ENCODE measurements at places on chromosomes 7 and 10.
A peak's percentile ranks its signal among the peaks of the same experiment; 100 is the strongest.

DNA sequence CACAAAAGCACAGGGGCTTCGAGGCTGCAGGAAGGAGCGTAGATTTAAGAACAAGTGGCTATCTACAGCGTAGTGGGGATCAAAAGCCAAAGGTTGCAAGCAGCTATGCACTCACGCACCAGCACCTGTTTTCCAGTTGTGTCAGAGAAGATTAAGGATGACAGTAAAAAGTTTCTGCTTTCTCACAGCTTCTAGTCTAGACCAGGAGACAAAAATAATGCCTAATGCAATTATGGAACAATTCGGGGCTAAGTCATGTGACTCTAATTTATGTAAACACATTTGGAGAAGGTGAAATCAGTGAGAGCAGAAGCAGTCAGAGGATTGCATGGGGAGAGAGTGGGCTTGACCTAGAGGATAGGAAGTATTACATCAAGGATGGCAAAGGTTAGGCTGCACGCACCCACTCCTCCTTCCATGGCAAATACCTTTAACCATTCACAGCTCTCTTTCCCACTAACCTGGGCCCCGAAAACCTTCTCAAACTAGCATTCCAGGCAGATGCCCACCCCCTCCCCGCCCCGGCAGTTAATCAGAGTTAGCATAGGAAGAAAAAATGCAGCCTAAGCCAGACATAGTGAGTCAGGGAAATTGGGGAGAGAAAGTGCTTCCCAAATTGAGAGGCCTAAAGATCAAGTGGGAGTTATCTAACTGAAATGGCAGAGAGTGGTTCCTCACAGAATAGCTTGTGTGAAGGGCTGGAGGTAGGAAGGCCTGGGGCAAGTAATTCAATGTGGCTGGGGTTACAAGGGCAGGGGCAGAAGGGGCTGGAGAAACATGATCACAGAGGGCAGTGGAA is 48.2 kb upstream of the GPAM start:
- DNase-seq: no peak

DNA sequence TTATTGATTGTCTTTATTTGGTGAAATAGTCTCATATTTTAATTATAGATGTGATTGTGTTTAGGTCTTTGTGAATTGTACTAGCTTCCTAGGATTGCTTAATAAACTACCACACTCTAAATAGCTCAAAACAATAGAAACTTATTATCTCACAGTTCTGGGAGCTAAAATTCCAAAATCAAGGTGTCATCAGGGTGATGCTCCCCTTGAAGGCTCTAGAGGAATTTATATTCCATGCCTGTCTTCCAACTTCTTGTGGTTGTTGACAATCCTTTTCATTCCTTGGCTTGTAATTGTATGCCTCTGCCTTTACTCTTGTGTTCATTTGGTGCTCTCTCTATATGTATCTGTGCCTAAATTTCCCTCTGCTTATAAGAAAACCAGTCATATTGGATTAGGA is 155.3 kb upstream of the AKR1E2 start:
- no peak for DNase-seq

DNA sequence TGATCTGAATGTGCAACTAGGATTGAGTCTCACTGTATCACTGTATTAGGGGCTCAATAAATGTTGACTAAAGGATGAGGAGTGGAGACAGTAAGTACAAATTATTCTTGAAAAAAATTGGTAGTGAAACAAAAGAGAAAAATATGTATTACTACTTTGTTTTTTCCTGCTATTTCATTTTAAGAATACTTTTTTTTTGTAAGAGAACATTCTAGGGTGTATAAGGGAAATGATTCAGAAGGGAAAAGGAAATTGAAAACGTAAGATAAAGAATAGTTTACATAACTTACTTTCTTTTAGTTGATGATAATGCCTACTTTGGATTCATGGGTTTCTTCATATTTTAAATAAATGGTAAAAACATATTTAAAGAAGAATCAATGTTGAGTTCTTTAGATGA is 9.6 kb downstream of the CAPZA2 start:
- DNase-seq: no peak

DNA sequence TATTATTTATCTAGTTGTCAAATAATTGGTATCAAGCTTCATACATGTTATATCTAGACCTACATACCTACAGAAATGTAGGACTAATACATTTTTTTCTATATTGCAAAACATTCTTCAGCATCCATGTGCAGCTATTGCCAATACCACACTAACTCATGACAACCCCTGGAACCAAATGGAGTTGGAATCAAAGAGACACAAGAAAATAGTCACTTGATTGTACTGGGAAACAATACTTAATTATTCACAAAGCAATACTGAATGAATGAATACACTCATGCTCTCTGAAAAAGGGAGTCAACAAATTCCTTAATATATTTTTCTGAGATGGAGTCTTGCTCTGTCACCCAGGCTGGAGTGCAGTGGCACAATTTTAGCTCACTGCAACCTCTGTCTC is 10.4 kb upstream of the CFAP43 start:
- no peak for DNase-seq

GRCh38 chr10:36629476-36629875 is 495.9 kb upstream of the ANKRD30A start:
- DNase-seq: no peak

DNA sequence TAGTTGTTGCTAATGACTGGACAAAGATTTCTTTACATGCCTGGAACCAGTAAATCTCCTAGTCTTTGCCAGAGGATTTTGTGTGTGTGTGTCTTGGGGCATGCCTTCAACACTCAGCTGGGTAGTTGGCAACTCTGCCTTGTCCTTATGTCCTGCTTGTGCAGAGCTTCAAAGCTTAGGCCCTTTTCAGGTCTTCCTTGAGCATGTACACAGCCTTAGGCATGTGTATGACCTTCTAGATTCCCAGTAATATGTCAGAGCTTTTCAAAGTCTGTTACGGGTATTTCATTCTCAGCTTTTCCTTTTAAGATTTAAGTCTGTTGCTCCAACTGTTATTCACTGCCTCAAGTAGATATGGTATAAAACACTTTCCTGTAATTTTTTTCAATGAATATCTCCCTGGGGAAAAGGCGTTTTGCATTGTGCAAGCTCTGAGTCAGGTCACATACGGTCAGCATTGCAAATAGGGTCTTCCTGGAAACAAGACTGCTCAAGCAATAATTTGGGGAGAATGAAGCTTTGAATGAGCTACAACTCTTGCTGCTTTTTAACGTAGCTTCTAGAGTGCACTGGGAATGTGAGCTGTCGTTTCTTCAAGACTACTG is 25.5 kb downstream of the SHOC2 start:
- no peak for DNase-seq

GRCh38 chr10:79445977-79446757 is 743 bp upstream of the ZCCHC24 start:
- peak; percentile 24 for DNase-seq

DNA sequence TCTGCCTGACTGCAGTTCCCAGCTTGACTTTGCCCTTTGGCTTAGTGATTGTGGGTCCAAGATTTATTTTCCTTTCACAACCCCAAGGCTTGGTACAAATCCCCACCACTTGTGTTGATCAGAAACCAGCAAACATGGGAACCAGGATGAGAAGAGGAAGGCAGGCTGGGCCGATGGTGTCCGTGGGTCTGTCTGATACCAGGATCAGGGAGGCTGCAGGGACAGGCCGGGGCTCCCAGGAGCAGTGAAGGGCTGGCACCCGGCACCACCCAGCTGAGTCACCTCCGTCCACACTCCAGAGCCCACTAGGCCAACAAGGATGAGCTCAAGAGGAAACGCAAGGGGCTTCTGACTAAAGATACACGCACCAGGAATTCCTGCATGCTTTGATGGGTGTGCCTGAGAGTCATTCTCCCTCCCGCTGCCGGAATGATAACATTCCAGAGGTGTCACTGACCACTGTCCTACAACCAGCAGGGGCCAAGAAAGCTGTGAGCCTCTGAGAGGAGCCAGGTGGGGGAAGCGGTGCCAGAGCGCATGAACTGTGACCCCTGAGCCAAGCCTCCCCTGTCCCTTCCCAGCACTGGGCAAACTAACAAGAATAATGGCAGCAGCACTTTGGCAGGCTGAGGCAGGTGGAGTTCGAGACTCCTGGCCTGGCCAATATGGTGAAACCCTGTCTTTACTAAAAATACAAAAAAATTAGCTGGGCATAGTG is 29.2 kb upstream of the PROSER2 start:
- DNase-seq: no peak

GRCh38 chr7:112869111-112869774 is 79.0 kb upstream of the TMEM168 start:
- peak; percentile 53 for DNase-seq

- no peak for DNase-seq
Measured at GRCh38 chr7:76016191-76016947, 22.0 kb upstream of the TMEM120A start.

DNA sequence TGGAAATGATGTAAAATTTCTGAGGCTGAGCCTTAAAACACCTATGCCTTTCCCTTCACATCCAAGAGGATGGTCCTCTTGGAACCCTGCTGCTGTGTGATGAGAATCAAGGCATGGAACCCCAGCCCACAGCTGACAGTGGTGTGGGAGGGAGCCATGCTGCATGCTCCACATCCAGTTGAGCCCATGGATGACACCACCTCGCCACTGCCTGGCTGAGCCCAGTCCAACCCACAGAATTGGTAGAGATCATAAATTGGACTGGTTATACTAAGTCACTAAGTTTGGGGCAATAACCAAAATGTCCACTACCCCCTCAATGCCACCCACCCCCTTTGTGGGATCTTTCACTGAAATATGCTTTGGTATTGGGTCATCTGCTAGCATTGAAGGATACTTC is 45.9 kb upstream of the C10orf90 start:
- DNase-seq: no peak

DNA sequence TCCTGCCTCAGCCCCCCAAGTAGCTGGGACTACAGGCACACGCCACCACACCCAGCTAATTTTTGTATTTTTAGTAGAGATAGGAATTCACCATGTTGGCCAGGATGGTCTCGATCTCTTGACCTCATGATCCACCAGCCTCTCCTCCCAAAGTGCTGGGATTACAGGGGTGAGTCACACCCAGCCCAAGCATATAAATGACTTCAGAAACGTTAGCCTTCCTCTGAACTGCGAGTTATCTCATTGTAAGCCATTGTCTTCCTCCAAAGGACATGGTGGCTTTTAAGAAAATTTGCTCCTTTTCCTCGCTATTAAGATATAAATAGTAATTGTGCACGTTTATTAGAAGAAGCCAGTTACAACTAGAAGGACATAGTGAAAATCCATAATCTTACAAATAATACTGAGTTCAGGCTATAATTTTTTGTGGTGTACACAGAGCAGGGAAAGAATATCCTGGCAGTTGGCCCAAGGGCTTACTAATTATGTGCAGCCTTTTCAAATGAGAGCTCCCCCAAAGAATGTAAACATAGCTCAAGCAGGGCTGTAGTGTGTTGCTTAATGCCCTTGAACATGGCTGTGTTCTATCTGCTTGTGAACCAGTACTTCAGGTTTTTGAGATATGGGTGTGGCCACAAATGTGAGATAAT is 495.8 kb downstream of the PARD3 start:
- no peak for DNase-seq

DNA sequence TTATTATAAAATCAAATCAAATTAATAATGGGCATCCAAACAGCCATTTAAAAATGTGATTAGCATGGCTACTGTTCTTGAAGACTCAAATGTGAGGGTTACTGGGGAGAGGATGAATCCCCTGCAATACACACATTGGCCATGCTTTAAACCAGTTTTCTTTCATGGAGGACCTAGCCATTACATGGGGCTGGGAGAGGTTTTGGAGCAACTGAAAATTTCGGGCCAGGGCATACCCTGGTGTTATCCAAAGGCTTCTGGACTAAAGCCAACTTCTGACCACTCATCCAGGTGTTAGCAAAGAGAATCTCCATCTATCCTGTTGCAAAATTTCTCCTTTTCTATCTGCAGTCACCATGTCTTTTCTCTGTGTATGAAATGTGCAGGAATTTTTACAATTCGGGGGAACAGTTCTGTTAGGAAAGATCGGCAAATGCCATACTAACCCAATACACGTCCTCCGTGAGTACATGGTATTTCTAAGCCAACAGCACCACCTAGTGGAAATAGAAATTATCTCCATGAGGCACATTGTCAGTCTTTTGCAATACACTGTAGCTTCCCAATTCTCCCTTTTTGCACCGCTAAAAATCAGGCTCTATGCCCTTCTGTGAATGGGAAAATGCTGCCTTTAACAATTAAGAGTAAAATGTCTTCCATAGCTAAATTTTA is 47.0 kb upstream of the ZNF107 start:
- peak; percentile 64 for DNase-seq

GRCh38 chr10:93541402-93542357 is 24.8 kb upstream of the FFAR4 start:
- DNase-seq: peak; percentile 5

- no peak for DNase-seq
Measured at GRCh38 chr7:47897831-47898230, 50.4 kb downstream of the PKD1L1 start.

GRCh38 chr7:29464753-29465152 is 98.9 kb upstream of the PRR15 start:
- no peak for DNase-seq

DNA sequence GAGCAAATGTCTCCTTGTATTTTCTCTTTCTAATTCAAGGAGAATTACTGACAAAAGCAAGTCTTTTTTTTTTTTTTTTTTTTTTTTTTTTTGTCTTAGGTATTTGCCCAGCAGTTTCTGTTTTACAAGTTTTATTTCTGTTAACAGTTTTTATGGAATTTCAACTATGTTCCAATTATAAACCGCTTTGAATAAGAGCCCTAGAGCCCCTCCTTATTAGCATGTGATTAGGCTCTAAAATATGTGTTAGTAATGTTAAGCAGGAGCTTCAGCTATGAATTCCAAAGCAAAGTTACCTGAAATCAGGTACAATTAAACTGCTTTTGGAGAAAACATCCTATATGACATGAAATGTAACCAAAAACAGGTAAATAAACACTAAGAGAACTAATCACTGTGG is 997.0 kb upstream of the POT1 start:
- no peak for DNase-seq

GRCh38 chr7:116633131-116633988 is 38.6 kb upstream of the MET start:
- no peak for DNase-seq

GRCh38 chr7:147432079-147432478 is 1158.5 kb upstream of the C7orf33 start:
- no peak for DNase-seq

GRCh38 chr7:15175152-15175551 is 272.6 kb upstream of the DGKB start:
- DNase-seq: no peak

DNA sequence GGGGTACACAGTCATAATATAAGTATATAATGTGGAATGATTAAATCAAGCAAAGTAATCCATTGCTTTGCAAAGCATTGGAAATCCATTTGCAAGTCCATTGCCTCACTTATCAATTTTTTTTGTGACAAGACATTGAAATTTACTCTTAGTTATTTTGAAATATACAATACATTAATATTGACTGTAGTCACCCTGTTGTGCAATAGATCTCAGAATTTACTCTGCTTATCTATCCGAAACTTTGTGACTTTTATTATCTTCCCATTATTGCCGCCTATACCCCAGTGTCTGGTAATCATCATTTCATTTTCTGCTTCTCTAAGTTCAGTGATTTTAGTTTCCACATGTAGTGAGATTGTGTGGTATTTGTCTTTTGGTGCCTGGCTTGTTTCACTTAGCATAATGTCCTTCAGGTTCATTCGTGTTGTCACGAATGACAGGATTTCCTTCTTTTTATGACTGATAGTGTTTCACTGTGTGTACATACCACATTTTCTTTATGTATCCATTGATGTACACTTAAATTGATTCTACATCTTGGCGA is 5.8 kb downstream of the MALRD1 start:
- DNase-seq: no peak
